ENCODE measurements at places on chromosomes 2 and 18. TPM values are rescaled to one million over a fixed set of nuclear protein-coding genes. Genes with fewer than 3 reads are reported as not detected.
A peak's percentile ranks its signal among the peaks of the same experiment; 100 is the strongest.

GRCh38 chr2:53576166-53576565 lies 191.4 kb upstream of the CHAC2 start:
- H3K4me3 ChIP-seq, result no peak overlapping the region
- no peaks in the 10 kb centered on the region for H3K4me1 ChIP-seq
- peaks cover 10% of the 10 kb centered on the region for H3K27me3 ChIP-seq
- DNase-seq, result no peak
- H3K36me3 ChIP-seq, result no peaks in the 10 kb centered on the region

DNA sequence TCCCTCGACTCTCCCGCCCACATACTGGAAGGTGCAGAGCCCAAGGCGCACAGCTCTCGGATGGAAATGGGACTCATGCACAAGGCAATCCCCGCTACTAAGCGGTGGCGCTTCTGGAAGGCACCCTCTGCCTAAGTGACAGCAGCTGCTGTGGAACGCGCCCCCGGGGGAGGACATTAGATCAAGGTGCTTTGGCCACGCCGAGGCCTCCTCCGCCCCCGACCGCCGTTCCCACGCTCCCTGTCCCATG lies 202 bp downstream of the MCEE start:
- H3K27me3 ChIP-seq, result no peaks in the 10 kb centered on the region
- no peak overlapping the region for H3K27ac ChIP-seq
- H3K4me3 ChIP-seq, result no peak overlapping the region
- H3K36me3 ChIP-seq, result peaks cover 14% of the 10 kb centered on the region
- DNase-seq, result no peak

GRCh38 chr2:159193791-159194190 lies 92.7 kb downstream of the WDSUB1 start:
- H3K4me1 ChIP-seq, result no peaks in the 10 kb centered on the region
- H3K4me3 ChIP-seq, result no peak overlapping the region
- DNase-seq, result no peak
- H3K36me3 ChIP-seq, result no peaks in the 10 kb centered on the region

GRCh38 chr18:32274307-32274706 lies 84.5 kb downstream of the MEP1B start:
- no peak for DNase-seq
- H3K27me3 ChIP-seq, result peaks cover 21% of the 10 kb centered on the region
- no peaks in the 10 kb centered on the region for H3K36me3 ChIP-seq
- no peaks in the 10 kb centered on the region for H3K4me1 ChIP-seq
- no peak overlapping the region for H3K27ac ChIP-seq
- H3K4me3 ChIP-seq, result no peak overlapping the region

DNA sequence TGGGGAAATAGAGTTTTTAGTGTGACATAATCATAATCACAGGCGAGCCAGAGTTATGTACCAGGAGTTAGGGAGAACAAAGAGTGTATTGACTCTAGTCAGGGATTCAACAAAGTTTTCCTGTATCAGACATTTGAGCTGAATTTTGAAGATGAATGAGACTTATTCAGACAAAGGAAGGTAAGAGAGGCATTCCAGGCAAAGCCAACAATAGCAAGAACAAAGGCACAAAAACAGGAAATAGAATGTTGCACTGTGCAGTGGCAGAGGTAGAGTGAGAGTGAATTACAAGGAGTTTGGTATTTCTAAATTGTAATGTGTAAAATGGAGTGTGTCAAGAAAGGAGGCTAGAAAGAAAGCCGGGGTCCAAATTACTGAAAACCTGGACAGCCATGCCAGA lies 156.2 kb downstream of the CCDC148 start:
- H3K4me3 ChIP-seq, result no peak overlapping the region
- no peak overlapping the region for H3K27ac ChIP-seq
- no peaks in the 10 kb centered on the region for H3K4me1 ChIP-seq
- H3K27me3 ChIP-seq, result no peaks in the 10 kb centered on the region
- DNase-seq, result no peak
- no peaks in the 10 kb centered on the region for H3K36me3 ChIP-seq

DNA sequence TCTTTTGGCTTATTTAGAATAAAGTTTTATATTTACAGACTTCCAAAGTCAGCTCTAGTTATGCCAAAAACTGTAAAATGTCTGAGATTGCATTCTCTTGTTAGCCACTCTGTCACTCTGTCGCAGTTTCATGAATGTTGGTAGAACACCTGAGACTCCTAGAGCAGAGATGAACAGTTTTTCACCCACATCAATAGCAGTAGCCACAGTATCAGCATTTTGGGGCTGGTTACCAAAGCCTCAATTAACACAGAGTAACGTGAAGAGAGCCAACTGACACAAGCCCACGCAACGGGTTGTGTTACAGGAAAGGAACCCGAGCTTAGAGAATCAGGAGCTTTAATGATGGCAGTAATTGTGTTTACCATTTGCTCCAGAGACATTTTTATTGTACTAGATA lies 443.0 kb upstream of the SLC39A10 start:
- no peak for DNase-seq
- H3K4me3 ChIP-seq, result no peak overlapping the region
- peaks cover 9% of the 10 kb centered on the region for H3K27me3 ChIP-seq
- no peaks in the 10 kb centered on the region for H3K36me3 ChIP-seq

- DNase-seq, result no peak
- H3K36me3 ChIP-seq, result peaks cover 20% of the 10 kb centered on the region
- H3K4me1 ChIP-seq, result peaks cover 39% of the 10 kb centered on the region
- peak overlapping the region; percentile 67 for H3K27ac ChIP-seq
These were observed 29.8 kb upstream of the TBR1 start for GRCh38 chr2:161386228-161386824.

GRCh38 chr2:237575869-237576862 lies 9.8 kb downstream of the PRLH start:
- DNase-seq, result no peak
- no peaks in the 10 kb centered on the region for H3K36me3 ChIP-seq
- H3K27me3 ChIP-seq, result peaks cover 6% of the 10 kb centered on the region
- no peak overlapping the region for H3K27ac ChIP-seq

DNA sequence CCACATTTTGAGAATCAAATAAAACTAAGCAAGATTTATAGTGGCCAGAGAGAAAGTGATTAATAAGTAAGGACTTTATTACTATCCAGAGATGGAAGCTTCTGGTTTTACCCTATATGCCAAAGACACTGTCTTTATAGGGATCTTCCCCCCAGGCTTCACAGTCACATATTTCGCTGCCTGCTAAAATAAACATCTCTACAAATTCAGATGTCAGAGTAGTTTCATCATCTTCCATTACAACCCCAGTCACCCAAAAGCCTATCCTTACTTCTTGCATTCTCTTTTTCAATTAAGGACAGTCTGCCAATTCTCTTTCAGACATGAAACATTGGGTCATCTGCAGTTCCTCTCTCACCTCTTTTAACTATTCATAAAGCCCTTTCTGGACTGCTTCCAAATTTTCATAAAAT lies 28.3 kb downstream of the CREB1 start:
- no peak overlapping the region for H3K4me3 ChIP-seq
- H3K27me3 ChIP-seq, result no peaks in the 10 kb centered on the region
- H3K27ac ChIP-seq, result no peak overlapping the region
- peaks cover 5% of the 10 kb centered on the region for H3K4me1 ChIP-seq

DNA sequence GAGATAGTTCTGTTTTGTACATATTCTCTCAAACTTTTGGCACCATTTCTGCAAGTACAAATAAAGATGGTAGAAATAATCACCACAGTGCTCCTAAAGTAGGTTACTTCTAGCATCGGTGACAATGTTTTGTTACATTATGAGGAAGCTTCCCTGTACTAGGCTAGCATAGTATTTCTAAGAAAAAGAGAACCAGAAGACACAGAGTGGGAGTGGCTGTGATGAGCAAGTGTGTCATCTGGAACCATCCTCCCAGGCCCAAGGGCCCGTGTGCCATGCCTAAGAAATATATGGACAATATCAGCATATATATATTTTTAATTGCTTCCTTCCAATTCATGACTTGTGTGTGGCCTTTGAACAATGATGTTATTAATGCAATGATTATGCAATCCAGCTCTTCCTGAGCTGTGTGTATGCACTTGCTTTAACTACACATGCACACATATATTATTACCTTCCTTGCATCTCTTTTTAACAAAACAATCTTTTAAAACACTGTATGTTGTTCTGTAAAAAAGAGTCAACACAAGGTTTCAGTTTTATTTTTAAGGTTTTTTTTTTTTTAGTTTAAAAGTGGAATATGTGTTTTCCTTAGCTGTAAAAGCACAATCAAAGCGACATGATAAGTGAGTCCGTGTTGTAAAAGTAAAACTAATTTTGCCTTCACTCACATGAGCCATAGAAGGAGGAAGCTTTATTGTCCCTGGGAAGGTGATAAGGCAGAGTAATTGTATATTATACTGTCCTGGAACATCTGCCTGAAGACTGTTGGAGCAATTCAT lies 303.9 kb downstream of the ZNF407 start:
- peaks cover 20% of the 10 kb centered on the region for H3K4me1 ChIP-seq
- no peak for DNase-seq
- peaks cover 1% of the 10 kb centered on the region for H3K36me3 ChIP-seq

DNA sequence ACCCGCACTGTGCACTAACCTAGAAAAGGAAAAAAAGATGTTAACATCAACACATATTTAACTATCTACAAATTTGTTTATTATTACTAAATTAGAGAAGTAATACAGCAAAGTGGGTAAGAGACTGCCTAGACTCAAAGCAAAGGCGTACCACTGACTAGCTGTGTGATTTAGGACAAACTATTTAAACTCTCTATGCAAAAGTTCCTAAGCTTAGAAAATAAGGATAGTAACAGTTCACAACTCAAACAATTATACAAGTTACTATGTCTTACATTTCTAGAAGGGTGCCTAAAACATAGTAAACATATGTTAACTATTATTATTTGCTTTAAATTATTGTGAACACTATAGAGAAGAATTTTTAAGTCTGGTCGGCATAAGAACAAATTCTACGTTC lies 119.4 kb downstream of the RTTN start:
- no peaks in the 10 kb centered on the region for H3K4me1 ChIP-seq
- H3K36me3 ChIP-seq, result peaks cover 19% of the 10 kb centered on the region
- no peak overlapping the region for H3K4me3 ChIP-seq
- no peak overlapping the region for H3K27ac ChIP-seq
- H3K27me3 ChIP-seq, result no peaks in the 10 kb centered on the region
- DNase-seq, result no peak

DNA sequence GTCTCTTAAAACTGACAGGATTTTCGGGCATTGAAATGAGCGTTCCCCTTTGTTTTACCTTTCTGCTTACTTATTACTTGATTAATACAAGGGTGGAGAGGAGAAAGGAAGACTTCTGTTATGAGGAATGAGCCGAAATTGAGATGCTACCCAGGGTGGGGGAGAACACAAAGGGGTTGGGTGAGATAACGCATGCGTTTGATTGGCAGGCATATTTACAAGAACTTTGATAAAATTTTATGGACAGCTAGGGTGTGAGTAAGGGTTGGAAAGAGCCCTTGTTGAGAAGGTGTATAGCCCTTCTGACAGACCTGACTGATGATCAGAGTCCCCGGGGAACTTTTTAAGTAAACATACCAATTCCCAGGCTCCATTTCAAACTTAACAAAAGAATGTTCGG lies 1.8 kb downstream of the RNF138 start:
- DNase-seq, result no peak
- H3K4me1 ChIP-seq, result peaks cover 40% of the 10 kb centered on the region
- H3K27me3 ChIP-seq, result no peaks in the 10 kb centered on the region
- peak overlapping the region; percentile 94 for H3K27ac ChIP-seq

DNA sequence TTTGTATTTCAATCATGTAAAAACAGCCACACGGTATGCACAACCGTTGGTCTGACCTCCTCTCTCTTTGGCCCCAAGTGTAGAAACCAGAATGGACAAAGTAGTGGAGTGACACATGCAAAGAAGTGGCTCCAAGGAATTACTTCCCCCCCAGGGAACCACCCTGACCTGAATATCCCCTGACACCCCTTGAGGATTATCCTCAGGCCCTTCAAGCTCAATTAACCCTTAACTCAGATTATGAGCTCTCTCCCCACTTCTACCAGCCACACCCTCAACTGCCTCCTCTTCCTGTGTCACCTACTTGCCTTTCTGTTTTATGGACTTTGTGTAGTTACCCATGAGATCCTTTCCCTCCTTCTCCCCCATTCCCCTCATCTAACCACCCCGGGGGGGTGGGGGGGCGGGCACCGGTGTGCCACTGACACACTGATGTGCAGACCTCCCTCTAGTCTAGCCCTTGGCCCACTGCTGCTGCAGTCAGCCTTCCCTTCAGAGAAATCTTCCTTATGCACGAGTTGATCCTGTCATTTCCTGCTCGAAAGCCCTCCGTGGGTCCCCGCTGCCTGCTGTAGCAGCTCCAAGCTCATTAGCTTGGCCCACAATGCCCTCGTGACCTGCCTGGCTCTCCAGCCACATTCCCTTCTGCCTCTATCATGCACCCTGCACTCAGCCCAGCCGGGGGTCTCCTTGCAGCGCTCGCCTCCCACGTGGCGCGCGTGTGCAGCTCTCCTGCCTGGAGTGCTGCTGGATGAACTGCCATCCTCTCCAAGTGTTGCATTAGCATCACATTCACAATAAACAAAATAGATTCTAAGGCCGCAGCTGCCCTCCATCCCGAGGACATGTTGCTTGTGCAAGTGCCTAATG lies 40.1 kb upstream of the TMEM177 start:
- no peak for DNase-seq
- no peak overlapping the region for H3K27ac ChIP-seq
- H3K4me1 ChIP-seq, result peaks cover 1% of the 10 kb centered on the region
- H3K27me3 ChIP-seq, result peaks cover 15% of the 10 kb centered on the region

GRCh38 chr2:174083843-174084458 lies 118.8 kb upstream of the SP3 start:
- DNase-seq, result no peak
- peaks cover 5% of the 10 kb centered on the region for H3K36me3 ChIP-seq
- no peak overlapping the region for H3K27ac ChIP-seq
- H3K27me3 ChIP-seq, result no peaks in the 10 kb centered on the region
- no peaks in the 10 kb centered on the region for H3K4me1 ChIP-seq

The GATA6 gene
- not detected for total RNA-seq

The GULP1 gene
- not detected for total RNA-seq

The MAP3K20 gene
- 16.1 TPM for total RNA-seq

The MYO5B gene
- 0.02 TPM for total RNA-seq

The RNF149 gene
- total RNA-seq, result 100 TPM

The HJURP gene
- total RNA-seq, result 111 TPM

Measured in activated CD8-positive, alpha-beta memory T cell treated with anti-CD3 and anti-CD28 coated beads, Interleukin-2, amount 10 ng/mL, durations not matched to agents 7 days and 5 days (primary cell).